ENCODE measurements at places on chromosomes 1 and 21.

- DNase-seq: no peak
These were observed 346.2 kb downstream of the SMYD3 start for GRCh38 chr1:246160905-246161304.

GRCh38 chr1:200546577-200546976 is 74.0 kb downstream of the KIF14 start:
- DNase-seq: no peak

- no peak for DNase-seq
These were observed 103.3 kb upstream of the KCNK2 start for GRCh38 chr1:214979191-214979590.

DNA sequence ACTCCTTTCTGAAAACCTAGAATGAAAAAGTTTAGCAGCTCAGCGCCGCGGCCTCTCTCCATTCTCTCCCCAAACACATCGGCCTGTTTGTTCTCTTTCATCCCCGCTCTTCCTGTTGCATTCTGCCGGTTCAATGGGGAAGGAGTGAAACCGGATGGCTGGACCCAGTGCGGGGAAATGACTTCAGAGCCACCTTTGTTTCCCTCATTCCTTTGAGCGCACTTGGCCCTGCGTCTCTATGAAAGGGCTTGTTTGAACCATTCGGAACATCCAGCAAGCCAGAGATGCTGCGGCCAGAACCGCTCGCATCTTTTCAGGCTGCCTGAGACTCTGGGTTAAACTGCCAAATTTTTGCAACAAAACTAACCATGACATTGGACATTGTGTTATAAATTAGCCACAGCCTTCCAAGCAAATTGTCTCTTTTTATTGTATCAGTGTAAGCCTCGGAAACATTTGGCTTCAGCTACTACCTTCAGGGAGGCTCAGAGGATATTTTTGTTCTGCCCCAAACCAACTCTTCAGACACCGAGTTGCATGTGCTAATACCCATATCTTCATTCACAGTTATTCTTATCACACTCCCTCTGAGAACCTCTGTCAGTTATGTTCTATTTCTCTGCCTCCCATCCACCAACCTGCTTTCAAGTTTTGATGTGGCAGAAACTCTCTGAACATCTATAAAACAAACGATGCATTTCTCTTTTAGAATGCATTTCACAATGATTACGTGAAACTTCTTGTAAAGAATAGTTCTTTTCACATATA is 5.1 kb upstream of the OLIG1 start:
- DNase-seq: no peak

DNA sequence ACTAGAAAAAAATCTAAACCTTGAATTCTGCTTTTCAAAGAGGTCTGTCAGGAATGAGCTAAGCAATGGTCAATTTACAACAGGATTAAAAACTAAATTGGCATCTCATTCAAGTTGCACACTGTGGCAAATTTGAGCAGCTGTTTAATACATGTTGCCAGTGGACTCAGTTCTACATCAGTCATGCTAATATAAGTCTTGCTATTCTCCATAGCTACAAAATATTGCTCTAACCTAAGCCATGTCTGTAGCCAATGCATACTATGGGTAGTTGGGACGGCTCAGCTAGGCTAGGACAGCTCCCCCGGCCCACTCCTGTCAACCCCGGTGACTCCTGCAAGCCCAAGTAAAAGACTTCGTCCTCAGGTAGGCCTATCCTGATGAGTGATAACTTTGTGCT is 10.9 kb upstream of the VAV3 start:
- no peak for DNase-seq

DNA sequence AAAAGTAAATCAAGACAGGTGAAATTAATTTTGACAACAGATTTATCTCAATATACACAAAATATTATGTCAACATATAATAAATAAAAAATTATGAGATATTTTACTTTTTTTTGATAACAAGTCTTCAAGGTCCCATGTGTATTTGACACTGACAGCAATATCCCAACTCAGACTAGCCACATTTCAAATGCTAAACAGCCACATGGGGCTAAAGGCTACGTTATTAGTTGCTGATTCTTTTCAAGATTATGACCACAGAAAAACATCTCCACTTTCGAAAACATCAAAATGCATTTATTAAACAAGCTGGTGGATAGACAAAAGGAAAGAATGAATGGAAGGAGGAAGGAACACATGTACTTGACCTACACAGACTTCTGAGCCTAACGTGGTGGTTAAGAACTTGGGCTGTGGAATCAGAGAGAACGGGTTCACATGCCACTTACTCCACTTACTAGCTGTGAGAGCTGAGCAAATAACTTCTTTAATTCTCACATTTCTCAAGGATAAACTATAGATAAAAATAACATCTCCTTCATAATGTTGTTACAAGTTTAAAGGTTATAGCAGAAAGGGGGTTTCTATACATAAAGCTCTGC is 13.4 kb downstream of the PTPN14 start:
- DNase-seq: no peak

GRCh38 chr1:19505693-19506457 is 20.5 kb upstream of the CAPZB start:
- DNase-seq: no peak

DNA sequence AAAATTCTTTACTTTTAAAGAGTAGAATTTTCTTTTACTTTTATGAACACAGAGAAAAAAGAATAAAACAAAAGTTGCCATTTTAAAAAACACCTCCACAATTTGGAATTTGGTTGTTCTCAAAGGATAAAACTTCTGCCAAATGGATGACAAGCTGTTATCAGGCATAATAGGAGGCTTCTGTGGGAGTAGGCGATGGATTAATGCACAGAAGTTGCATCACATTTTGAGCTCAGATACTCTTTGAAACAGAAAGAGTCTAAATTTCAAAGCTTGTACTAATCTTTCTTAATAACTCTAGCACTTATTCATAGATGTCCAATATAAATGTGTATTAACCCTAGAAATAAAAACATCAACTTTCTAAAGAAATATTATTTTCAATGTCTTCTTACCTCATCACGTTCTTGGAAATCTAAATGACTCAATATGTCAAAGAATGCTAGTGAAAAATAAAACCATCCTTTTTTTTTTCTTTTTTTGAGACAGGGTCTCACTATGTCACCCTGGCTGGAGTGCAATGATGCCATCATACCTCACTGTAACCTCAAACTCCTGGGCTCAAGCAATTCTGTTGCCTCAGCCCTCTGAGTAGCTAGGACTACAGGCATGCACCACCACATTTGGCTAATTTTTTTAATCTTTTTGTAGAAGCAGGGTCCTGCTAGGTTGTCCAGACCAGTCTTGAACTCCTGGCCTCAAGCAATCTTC is 112.8 kb upstream of the USP25 start:
- peak; percentile 24 for DNase-seq

GRCh38 chr1:42931108-42931539 is 27.5 kb downstream of the SLC2A1 start:
- peak; percentile 55 for DNase-seq

DNA sequence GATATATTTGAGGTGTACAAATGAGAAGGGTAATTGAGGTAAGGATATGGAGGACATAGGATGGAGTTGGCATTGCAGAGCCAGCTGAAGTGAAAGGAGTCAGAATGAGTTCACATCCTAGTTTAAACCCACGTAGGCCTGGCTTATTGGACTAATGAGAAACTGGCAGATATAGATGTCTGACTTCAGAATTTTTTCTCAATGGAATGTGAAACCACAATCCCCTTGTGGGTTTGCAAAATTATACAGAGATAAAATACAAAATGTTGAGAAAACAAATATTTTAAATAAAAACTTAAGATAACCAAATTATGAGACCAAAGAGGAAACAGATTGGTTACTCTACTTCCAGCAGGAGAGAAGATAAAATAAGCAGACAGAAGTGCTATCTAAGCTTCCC is 277.4 kb upstream of the LRRC7 start:
- no peak for DNase-seq

DNA sequence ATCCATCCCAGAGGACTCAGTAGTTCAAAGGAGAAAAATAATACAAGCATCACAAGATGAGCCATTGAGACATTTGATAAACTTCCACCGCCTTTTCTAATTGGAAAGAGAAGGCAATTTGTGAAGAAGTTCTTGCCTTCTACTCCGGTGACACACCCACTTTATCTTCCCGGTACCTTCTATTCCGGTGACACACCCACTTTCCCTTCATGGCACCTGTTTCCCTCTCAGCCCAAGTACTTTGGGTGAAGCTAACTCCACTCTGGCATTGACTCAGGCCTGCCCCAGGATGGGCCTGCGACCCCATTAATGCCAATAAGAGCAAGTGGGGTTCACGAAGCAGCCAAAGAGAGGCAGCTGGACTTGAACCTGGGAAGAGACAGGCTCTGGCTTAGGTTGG is 38.2 kb downstream of the CLDN14 start:
- no peak for DNase-seq

DNA sequence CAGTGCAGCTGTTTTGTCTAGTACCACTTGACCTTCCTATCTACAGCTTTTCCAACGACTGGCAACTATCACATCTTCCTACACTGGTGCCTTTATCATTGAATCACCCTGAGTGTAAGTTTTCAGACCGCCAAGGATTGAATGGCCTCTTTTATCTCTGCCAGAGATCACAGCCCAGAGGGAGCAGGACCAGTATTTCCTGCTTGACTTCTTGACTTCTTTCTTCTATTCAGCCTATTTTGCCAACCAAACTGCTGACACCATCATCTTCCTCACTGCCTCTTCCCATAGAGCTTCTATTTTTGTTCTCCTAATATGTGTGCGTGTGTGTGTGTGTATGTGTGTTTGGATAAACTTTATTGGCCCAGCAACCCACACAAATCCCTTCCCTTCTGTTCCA is 53.8 kb downstream of the SERBP1 start:
- no peak for DNase-seq

- DNase-seq: no peak
These were observed 69.5 kb upstream of the SSX2IP start for GRCh38 chr1:84759756-84760155.

GRCh38 chr1:55128418-55128995 is 86.7 kb downstream of the USP24 start:
- no peak for DNase-seq

DNA sequence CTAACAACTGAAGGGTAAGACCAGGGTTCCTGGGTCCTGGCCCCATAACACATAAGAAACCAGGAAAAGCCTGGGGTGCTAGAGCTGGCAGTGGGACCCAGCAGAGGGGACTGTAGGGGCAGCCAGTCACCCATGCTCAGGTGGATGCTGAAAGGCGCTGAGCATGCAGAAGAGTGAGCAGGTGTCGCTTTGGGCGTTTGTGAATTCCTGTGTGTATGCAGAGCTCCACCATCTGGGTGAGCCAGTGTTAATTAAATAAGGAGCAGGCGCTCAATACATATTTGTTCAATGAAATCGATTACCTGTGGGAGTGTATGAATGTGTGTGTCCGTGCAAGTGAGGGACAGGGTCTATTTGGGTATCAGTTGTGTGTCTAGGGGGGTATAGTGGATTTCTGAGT is 499 bp downstream of the C1QA start:
- no peak for DNase-seq

- no peak for DNase-seq
These were observed 95.7 kb upstream of the HP1BP3 start for GRCh38 chr1:20882837-20883236.

DNA sequence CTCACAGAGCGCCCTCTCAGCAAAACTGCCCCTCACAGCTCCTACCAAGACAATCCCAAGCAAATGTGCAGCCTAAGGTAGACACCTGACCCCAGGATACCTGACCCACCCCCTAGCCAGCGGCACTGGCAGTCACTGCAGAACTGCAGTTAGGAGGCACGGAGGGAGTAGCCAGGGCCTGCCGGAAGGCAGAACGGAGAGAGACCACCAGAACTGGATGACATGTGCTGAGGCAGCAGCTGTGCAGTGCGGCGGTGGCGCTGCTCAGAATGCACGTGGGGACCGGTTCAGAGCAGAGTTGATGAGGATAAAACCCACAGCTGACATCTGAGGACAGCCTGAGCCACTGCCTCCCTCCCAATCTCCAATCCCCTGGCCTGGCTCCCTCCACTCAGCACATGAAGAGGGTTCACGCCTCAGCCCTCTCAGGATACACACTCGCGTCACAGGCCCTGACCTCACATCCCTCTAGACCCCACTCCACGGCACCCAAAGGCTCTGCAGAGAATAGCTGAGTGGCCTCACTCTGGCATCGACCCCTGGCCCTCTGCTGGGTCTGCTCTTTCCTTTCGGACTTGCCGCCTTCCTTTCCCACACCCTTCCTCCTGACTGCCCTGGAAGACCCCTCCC is 29.6 kb downstream of the UBE2G2 start:
- DNase-seq: no peak

DNA sequence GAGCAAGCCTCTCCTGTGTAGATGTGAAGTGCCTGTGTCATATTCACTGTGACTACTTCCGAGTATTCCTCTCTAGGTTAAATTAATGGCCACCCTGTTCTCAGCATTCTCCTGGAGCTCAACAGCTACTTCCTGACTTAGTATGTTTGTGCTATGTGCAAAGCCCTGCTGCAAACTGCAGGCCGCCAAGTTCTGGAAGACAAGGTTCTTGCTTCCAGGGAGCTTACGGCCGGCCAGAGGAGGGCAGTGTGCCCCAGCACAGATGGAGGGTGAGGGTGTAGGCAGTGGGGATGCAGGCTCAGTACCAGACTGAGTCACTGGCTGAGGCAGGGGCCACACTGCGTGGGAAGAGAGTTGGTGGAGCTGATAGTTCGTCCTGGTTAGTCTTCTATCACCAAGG is 43.2 kb downstream of the ELK4 start:
- DNase-seq: peak; percentile 52

DNA sequence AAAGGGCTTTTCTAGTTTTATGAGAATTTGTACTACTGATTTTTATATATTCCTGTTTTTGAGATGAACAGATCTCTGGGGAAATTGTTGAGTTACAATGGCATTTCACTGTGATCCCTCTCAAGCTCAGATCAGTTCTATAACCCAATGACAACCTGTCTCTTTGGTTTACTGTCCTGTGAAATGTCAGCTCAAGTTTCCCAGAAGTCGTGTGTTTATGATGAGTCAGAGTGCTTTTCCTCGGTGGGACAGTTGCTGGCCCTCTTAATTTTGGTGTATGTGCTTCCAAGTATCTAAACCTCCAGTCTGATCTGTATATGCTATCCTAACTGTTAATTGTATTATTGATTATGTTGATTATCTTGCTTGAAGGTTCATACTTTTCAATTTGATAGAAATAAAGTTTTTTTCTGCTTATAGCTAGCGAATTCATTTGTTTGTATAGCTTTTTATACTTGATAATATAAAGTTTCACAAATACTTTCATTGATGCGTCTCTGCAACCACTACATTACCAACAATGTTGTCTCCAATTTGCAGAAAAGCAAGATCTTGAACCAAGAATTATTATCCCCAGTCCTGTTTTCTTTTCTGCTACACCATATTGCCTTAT is 77.5 kb upstream of the DNAJC6 start:
- no peak for DNase-seq
